ENCODE measurements at places on chromosomes 3 and 15.

- no peak for DNase-seq
Measured at GRCh38 chr3:131739211-131739610, 236.4 kb upstream of the MRPL3 start.

GRCh38 chr3:4432259-4432658 lies 34.8 kb downstream of the SUMF1 start:
- DNase-seq, result no peak

DNA sequence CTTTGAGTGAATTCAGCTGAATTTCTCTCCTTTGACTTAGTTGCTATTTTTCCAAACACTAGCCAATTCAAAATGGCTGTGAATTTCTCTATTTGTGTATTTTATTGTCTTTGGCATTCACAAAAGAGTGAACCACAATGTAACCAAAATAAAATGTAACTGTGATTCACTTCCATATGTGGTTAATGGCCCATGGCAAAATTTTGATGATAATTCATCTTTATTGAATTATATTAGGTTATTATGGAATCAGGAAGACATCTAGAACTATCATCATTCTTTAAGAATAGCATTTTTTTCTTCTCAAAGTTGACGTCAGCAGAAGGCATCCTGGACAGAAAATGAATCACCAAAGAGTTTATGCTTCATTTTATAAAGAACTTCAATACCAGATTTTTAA lies 705.3 kb upstream of the NAALADL2 start:
- DNase-seq, result no peak

DNA sequence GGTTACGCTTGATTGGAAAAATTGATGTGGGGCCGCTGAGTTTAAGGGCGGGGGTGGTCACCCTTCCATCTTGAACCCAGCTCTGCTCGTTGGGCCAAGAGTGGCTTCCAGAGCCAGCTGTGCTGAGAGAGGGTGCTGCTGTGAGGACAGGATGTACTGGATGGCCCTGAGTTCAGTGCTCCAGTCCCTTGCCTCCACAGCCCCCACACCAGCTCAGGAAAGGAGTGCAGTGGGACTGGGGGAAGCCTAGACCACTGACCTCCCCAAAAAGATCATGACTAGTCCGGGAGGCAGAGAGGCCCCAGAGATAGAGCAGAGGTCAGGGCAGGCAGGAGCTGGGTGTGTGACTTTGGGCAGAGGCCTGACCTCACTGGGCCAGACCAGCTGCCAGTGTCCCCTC lies 4.0 kb upstream of the PTH1R start:
- no peak for DNase-seq

- no peak for DNase-seq
Measured at GRCh38 chr3:126480206-126480605, 4.5 kb upstream of the ZXDC start.

DNA sequence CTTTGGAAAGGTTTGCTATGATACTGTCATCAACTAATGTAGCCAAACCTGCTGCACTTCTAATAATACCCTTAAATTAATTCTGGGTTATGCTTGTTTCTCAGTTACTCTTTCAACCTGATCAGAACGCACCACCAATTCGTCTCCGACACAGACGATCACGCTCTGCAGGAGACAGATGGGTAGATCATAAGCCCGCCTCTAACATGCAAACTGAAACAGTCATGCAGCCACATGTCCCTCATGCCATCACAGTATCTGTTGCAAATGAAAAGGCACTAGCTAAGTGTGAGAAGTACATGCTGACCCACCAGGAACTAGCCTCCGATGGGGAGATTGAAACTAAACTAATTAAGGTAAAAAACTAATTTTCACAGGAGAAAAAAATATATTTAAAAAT lies 7.9 kb upstream of the RPLP1 start:
- DNase-seq, result no peak

- no peak for DNase-seq
Measured at GRCh38 chr3:123246866-123247265, 45.1 kb downstream of the SEC22A start.

GRCh38 chr3:140545756-140546155 lies 132.1 kb upstream of the TRIM42 start:
- no peak for DNase-seq

DNA sequence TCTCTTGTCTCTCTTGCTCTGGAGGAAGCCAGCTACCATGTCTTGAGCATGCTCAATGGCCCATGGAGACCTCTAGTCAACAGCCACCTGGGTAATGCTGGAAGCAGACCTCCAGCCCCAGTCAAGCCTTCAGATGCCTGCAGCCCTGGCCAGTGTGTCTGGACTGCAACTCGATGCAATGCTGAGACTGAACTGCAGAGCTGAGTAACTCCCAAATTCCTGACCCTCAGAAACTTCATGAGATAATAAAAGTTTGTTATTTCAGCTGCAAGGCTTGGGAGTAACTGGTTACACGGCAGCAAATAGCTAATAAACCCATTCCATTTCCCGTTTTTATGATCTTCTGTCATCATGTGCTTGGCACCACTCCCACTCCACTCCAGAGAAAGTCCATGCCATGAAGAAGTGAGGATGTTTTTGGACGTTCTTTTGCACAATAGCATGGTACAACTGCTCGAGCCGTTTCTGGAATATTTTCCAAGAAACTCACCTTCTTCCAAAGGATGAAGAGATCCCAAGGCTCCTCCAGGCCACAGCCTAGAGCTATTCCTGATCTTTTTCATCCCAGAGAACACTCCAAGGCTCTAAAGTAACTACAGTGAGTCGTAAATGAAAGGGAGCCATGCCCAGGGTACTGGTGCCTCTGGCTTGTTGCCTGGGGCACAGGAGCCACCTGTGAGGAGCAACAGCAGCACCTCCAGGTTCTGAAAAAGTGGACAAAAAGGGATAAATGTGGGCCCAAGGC lies 72.0 kb upstream of the KLF13 start:
- DNase-seq, result no peak

GRCh38 chr15:51313074-51313393 lies 25.4 kb downstream of the CYP19A1 start:
- DNase-seq, result no peak

GRCh38 chr15:87566236-87566635 lies 690.3 kb downstream of the NTRK3 start:
- no peak for DNase-seq

GRCh38 chr3:5898106-5898505 lies 710.6 kb downstream of the EDEM1 start:
- no peak for DNase-seq

- DNase-seq, result no peak
Measured at GRCh38 chr3:99638167-99638948, at the start of gene COL8A1. Gene COL8A1, plus strand, starts transcription at chr3:99638594. Its CDS starts 152,089 bp downstream, at chr3:99790683.

GRCh38 chr3:150348500-150348899 lies 59.6 kb upstream of the TSC22D2 start:
- no peak for DNase-seq

DNA sequence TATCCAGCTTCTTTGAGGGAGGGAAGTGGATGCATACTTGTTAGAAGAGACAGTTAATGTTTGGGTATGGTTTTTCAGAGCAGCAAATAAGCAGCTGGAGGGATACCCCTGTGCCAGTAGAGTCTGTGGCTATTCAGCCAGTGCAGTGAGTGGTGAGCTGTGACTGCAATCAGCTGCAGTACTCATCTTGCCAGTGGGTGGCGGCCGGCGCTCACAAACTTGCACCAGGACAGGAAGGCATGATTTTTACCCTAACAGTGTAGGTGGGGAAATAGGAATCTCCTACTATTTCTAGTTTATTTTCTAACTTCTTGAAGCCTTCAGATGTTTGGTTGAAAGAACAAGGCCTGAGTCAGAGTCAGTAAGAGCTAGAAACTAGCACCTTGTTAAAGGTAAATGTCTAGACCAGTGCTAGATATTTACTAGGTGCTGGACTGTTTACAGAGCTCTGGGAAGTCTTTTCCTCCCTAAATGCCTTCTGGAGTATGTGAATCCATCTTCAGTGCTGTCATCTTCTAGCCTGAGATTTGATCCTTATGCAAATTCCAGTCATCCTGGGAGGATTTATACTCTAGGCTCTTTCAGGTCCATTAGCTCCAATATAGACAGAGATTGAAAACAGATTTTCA lies 23.6 kb downstream of the TIMP4 start:
- DNase-seq, result no peak

DNA sequence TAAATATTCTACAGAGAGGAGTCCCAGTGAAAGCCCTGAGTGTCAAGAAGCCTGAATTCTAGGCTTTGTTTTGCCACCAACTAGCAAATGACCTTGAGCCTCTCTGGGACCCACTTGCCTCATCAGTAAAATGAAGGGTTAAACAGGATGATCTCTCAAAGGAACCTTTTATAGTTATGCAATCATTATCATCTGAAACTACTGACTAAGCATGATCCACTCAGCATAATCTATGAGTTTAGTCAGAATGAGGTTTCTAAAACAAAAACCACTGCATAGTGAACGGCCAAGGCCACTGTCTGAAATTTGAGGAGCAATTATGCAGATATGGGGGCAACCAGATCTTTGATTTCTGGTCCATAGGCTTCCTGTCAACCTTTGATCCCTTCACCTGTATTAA lies 319.0 kb downstream of the MECOM start:
- no peak for DNase-seq

GRCh38 chr3:119989981-119990655 lies 104.1 kb downstream of the GSK3B start:
- DNase-seq, result no peak

DNA sequence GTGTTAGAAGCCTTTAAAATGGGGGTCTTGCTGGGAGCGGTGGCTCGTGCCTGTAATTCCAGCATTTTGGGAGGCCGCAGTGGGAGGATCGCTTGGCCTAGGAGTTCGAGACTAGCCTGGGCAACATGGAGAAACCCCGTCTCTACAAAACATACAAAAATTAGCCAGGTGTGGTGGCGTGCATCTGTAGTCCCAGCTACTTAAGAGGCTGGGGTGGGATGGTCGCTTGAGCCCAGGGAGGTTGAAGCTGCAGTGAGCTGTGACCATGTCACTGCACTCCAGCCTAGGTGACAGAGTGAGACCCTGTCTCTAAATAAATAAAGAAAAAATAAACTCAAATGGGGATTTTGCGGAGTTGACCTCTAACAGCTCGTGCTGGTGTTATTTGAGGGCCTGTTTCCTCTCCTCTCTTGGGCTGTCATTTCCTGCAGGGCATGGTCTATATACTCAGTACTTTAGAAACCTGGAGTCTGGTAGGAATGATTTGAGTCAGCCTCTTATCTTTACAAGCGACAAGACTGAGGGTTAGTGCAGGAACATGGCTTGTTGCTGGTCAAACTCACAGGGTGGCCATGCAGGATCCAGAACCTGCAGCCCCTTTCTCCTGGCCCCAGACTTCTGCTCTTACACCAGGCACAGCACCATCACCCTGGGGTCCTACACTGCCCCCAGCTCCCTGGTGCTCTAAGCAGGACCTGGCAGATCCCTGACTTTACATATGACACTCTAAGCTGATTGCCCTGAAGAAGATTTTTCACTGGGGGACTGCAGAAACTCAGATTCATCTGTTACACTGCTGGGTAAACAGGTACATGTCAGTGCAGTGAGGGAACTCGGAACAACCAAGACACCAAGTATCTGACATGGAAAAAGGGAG lies 15.1 kb downstream of the EHD4 start:
- no peak for DNase-seq

DNA sequence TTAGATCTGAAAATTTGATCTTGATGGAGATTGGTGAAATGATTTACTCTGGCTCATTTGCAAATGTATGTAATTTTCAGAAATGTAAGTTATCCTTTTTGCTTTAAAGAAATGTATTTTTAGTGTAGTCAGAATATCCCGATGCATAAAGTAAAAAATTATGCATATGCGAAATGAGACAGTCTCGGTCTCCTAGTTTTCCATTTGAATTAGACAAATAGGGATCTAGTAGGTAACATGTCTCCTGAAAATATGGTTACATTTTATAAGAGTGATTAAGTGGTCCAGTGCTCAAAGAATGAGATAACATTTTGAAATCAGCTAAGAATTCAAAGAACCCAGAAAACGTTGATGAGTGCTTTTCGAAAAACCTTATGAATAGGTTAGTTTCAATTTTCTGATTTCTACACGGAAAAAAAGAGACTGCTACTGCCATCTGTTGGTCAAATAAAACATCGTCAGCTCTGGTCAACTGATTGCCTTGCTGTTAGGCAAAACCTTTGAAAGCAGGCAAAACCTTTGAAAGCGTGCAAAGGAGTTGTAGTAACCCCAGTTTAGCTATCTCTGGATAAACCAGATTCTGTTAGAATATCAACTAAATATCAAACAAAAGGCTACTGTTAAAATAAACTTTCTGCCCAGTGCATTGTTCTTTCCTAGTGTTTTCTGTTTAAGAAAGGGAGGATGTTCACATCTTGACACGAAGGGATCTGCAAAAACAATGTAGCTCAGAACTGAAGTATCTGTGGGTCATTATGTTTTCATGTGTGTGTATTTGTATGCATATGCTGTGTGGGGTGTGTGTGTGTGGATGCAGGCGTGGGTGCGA lies 59.3 kb upstream of the CHMP2B start:
- DNase-seq, result no peak

DNA sequence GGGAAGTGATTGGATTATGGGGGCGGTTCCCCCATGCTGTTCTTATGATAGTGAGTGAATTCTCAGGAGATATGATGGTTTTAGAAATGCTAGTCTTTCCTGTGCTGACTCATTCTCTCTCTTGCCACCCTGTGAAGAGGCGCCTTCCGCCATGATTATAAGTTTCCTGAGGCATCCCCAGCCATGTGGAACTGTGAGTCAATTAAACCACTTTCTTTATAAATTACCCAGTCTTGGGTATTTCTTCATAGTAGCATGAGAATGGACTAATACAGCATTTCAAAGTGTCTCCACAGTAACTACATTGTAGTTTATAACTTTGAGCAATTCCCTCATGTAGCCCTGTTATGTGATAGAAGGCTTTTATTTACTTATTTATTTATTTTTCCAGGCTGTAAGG lies 128.8 kb upstream of the CHRNA7 start:
- no peak for DNase-seq

- no peak for DNase-seq
Measured at GRCh38 chr15:95457520-95457919, 873.0 kb upstream of the NR2F2 start.

- no peak for DNase-seq
Measured at GRCh38 chr15:76108021-76108723, 48.4 kb downstream of the TMEM266 start.

- DNase-seq, result peak; percentile 44
Measured at GRCh38 chr15:45522328-45523165, at the start of gene SLC30A4. Gene SLC30A4, minus strand, starts transcription at chr15:45522755. Its CDS starts 401 bp downstream, at chr15:45522354.

GRCh38 chr15:97501291-97501690 lies 459.2 kb upstream of the ARRDC4 start:
- no peak for DNase-seq

GRCh38 chr3:141530415-141530768 lies 43.6 kb downstream of the RASA2 start:
- DNase-seq, result no peak

DNA sequence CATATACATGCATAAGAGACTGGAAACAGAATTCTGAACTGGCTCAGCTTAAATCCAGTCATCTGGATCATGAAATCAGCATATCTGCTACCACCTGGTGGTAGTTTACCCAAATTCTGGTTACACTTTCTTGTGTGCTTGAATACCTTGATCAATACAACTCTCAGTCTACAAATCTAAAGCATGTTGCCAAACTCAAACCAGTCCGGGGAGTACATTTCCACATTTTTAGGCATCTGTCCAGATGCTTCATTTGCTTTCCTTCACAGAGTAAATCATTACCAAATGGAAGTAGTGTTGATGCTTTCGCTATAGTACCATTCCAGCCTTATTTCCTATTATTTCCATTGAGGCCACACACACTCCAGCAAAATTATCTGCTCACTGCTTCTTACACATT lies 126.4 kb downstream of the P2RY1 start:
- no peak for DNase-seq

Data from activated CD8-positive, alpha-beta memory T cell treated with anti-CD3 and anti-CD28 coated beads for 1 hour (primary cell).